Activated CD4-positive, alpha-beta T cell treated with anti-CD3 and anti-CD28 coated beads, Interleukin-2, amount 10 ng/mL, durations not matched to agents 7 days and 5 days (primary cell): ENCODE measurements at places on chromosomes 2 and 18. TPM values are rescaled to one million over a fixed set of nuclear protein-coding genes. Genes with fewer than 3 reads are reported as not detected.

DNA sequence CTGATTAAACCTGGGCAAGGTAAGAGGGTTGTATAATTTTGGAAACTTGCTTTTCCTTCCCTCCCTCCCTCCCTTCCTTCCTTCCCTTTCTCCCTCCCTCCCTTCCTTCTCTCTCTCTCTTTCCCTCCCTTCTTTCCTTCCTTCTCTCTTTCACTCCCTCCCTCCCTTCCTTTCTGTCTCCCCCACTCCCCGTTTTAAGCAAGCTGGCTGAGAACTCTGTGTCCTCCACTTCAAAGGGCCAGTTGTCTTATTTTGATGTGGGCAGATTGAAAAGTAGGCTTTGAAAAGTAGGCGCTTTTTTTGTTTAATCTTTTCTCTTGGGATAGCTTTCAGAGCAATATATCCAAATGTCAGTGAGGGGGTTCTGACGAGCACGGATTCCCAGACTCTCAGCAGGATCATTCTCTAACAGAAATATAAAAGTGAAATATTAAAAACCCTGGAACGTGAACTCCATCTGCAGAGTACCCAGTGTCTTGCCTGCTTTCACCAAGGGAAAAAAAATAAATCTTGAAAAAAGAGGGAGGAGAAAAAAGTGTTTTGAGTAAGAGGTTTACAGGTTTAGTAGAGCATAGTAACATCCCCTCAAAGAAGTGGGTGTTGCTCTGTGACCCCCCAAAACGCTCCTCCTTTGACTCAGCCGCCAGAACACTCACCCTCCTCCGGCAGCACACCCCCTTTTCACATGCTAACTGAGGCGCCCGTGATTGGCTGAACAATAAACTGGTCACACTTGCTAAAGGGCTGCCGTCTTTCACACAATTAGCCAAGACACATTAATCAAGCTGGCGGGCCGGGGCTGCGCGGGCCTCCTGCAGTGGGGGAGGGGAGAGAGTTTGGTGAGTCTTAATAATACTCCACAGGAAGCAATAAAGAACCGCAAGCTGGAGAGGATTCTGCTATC is 52.2 kb downstream of the CDK15 start:
- no peak overlapping the region for H3K4me3 ChIP-seq
- H3K27ac ChIP-seq = no peak overlapping the region
- peaks cover 15% of the 10 kb centered on the region for H3K4me1 ChIP-seq
- peak; percentile 6 for DNase-seq
- H3K27me3 ChIP-seq = peaks cover 36% of the 10 kb centered on the region

- no peak for DNase-seq
- peak overlapping the region; percentile 77 for H3K27ac ChIP-seq
- H3K27me3 ChIP-seq = peaks cover 3% of the 10 kb centered on the region
- no peaks in the 10 kb centered on the region for H3K36me3 ChIP-seq
- H3K4me3 ChIP-seq = peak overlapping the region; percentile 9
Observed at GRCh38 chr18:32730620-32731091, 42.2 kb downstream of the KLHL14 start.

- H3K36me3 ChIP-seq = no peaks in the 10 kb centered on the region
- H3K4me3 ChIP-seq = no peak overlapping the region
- H3K4me1 ChIP-seq = no peaks in the 10 kb centered on the region
- H3K27ac ChIP-seq = no peak overlapping the region
- peak; percentile 29 for DNase-seq
Observed at GRCh38 chr2:166180951-166181812, 53.4 kb upstream of the SCN1A start.

DNA sequence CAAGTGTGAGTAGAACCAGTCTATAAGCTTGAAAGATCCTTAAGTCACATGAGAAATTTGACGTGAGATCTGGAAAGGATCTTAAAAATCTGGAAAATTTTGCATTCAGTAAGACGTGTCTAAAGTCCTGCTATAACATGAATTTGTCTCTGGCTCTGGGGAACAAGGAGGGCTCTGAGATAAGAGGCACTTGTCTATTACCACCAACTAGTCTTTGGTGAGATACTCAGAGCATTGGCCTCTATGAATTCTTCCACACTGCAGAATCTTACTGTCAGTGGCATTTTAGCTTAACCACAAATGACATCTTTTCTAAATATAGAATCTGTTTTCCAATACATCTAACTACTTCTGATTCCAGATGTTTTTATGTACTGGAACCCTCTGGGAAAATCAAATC is 1504.5 kb downstream of the DPP10 start:
- no peak for DNase-seq
- H3K4me1 ChIP-seq = no peaks in the 10 kb centered on the region
- no peak overlapping the region for H3K27ac ChIP-seq
- H3K36me3 ChIP-seq = no peaks in the 10 kb centered on the region

DNA sequence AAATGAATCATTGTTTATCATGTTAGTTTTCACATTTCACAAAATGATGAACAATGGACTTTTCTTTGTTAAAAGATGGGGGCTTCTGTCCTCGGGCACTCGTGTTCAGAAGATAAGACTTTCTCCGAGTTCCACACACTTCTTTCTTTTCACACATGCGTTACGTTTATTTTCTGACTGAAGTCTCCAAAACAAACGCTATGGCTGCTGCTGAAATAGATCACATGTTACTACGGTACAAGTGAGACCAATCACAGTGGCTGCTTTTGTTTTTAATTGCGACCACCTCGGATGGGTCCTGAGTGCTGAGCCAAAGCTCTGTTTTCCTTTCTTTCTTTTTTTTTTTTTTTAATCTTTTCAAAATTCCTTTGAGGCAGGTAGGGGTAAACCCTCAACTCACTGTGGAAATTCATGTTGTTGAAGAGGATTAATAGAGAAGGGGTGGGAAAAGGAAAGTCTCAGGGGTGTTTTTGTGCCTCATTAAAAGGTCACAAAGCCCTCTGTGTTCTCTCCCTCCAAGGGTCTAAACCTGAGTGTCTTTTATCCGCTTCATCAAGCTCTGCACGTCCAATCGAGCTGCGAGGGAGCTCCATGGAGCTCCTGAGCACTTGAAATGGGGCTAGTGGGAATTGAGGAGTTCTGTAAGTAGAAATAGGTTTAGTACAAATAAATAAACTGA is 48.2 kb downstream of the ARL4C start:
- peak overlapping the region; percentile 15 for H3K4me3 ChIP-seq
- peak overlapping the region; percentile 99 for H3K27ac ChIP-seq
- DNase-seq = no peak
- peaks cover 89% of the 10 kb centered on the region for H3K4me1 ChIP-seq
- peaks cover 92% of the 10 kb centered on the region for H3K36me3 ChIP-seq
- peaks cover 2% of the 10 kb centered on the region for H3K27me3 ChIP-seq

The DDX18 gene
- 93.9 TPM for total RNA-seq

The KLHL14 gene
- total RNA-seq = not detected

The CCNYL1 gene
- total RNA-seq = 5.1 TPM

The LYPD1 gene
- total RNA-seq = not detected
